ENCODE measurements at places on chromosomes 6 and 20. TPM values are rescaled to one million over a fixed set of nuclear protein-coding genes. Genes with fewer than 3 reads are reported as not detected.

The PBOV1 gene
- total RNA-seq = not detected

The PLTP gene
- total RNA-seq = 37.1 TPM

DNA sequence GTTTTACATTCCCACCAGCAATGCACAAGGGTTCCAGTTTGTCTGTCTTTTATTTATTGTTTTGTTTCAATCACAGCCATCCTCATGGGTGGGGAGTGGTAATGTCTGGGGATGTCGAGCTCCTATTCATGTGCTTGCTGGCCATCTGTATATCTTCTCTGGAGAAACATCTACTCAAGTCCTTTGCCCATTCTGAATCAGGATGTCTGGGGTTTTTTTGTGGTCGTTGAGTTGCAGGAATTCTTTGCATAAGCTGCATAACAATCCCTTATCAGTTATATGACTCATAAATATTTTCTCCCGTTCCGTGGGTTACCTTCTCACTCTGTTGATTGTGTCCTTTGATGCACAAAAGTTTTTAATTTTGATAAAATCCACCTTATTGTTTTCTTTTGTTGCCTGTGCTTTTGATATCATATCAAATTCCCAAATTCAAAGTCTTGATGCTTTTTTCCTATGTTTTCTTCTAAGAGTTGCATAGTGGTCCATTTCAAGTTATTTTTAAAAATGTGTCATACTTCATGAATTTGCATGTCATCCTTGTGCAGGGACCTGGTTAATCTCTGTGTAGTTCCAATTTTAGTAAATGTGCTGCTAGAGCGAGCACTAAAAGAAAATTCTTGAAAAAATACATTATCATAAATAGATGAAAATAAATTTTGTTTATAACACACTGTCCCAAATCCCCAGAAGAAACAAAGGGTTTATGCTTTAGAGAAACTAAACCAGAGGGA is 54.9 kb upstream of the PDE10A start:
- DNase-seq = no peak

DNA sequence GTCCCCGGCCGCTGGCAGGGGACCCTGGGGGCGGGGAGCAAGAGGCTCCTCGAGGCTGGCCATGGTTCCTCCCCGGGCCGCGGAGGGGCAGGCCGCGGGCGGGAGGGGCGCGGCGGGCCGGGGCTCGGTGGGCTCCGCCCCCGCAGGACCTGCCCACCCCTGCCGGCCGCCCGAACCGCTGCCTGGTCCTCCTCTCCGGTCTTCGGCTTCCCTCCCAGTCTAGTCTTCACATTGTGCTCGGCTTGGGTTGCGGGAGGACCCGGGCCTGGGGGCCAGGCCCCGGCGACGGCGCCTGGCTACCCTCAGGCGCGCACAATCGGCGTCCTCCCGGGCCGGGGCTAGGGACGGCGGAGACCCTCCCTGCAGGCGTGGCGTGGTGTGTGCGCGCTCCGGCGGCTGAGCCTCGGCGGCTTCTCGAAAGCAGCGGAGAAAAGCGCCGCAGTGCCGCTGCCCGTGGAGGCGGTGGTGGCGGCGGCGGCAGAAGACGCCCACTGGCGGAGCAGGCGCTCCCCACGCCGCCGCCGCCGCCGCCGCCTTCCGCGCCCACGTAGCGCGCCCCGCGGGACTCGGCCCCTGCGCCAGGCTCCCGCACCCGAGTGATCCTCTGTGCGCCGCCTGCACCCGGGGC is at the start of gene PDE10A:
TSS of gene PDE10A (minus strand) at position 493 of the 628 bp plus-strand sequence. CDS start at position 63, 430 bp downstream.
- DNase-seq = peak; percentile 85

DNA sequence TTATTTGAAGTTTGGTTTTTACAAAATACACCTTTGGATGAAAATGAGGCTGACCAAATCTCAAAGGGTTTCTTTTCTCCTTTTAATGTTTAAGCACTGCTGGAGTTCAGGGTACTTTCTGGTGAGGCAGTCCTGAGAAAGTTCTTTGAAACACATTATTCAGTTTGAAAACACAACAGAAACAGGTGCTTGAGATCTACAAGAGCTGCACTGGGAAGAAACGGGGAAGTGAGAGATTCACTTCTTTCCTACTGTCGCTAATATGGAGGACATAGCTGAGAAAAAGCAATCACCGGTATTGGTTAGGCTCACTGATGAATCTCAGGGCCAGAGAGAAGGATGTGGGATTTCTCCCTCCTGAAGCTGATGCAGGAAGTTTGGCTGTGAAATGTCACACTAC is 22.9 kb upstream of the TMEM170B start:
- DNase-seq = no peak

All from cardiac septum (tissue), 1 donor.